ENCODE measurements at places on chromosomes 7 and 10.

DNA sequence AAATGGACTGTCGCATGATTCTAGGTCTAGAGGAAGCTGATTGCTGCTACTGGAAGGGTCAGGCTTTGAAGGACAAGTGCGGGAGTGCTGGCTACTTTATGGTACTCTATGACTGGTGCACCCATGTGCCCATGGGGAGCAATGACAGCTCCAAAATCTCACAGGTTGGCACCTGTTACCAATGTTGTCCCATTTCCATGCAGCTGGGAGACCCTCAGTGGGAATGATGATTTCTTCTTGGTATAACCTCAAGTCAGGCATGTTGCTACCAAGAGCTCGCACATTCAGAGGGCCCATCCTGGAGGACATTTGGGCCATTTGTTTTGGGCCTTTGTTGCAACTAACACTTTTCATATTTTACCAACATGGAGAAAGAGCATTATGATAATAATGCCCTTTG is 174.4 kb downstream of the PRKCQ start:
- no peak for DNase-seq

DNA sequence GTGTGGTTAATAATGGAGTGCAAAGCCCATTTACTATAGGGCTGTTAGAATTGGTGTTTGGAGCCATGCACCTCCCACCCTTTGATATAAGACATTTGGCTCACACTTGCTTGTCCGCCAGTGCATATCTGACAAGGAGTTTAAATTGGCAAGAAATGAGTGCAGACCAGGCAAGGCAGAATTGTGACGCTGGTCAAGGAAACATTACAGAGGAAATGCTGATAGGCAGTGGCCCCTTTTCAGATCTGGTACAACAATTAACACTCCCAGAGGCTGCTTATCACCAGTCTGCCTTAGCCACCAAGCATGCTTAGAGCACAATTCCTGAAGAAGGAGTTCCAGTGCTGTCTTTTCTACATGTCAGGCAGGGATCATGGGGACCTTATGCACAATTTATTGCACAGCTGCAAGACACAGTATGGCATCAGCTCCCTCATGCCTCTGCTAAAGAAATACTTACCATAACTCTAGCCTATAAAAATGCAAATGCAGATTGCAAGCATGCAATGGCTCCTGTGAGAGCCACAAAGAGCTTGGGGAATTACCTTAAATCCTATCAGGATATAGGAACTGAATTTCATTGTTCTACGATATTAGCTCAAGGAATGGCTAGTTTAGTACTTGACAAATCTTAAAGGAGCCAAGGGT is 35.2 kb downstream of the OR13A1 start:
- no peak for DNase-seq

GRCh38 chr10:112637901-112638300 is 190.9 kb downstream of the VTI1A start:
- no peak for DNase-seq

DNA sequence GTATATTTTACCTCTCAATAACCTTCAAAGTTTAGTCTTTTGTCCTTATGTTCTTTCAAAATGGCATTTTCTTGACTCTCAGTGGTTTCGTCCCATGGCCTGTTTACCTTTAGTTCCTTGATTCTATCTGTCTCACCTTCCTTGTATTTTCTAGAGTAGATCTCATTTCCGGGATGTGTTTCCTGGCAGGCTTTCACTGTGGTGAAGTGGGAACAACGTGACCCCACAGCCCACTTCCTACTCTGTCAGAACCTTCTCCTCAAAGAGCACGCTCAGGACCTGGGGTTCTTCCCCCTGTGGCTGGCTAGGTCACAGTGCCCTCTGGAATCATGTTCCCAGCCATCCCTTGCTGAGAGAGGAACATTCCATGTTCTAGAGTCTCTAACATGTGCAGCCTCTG is 129.9 kb upstream of the ZNF32 start:
- DNase-seq: no peak

- DNase-seq: no peak
These were observed 50.7 kb downstream of the LMBR1 start for GRCh38 chr7:156842317-156842716.

- DNase-seq: no peak
These were observed 910 bp downstream of the ARHGAP19 start for GRCh38 chr10:97291357-97292096.

- DNase-seq: peak; percentile 61
These were observed 8.0 kb downstream of the PSD start for GRCh38 chr10:102410429-102411073.

- DNase-seq: no peak
These were observed 15.5 kb upstream of the ICA1 start for GRCh38 chr7:8277394-8277982.

DNA sequence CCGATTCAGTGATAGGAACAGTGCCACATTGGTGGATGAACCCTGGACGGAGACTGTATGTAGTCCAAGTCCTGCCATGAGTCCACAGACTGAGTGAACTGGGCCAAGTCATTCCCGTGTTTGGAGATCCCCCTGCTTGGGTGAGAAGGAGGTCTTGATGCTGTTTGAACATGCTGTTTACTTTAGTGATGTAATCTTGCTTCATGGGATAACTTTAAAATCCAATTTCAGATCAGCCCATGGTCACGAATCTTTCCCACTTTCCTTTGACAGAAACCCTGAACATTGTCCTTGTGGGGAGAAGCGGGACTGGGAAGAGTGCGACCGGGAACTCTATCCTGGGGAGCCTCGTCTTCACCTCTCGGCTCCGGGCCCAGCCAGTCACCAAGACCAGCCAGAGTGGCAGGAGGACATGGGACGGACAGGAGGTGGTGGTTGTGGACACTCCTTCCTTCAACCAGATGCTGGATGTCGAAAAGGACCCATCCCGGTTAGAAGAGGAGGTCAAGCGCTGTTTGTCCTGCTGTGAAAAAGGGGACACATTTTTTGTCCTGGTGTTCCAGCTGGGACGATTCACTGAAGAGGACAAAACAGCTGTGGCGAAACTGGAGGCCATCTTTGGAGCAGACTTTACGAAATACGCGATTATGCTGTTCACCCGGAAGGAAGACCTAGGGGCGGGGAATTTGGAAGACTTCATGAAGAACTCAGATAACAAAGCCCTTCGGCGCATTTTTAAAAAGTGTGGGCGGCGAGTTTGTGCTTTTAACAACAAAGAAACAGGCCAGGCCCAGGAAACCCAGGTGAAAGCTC is 26.6 kb downstream of the GIMAP8 start:
- DNase-seq: no peak

- DNase-seq: no peak
These were observed 145.3 kb upstream of the FRMD4A start for GRCh38 chr10:14476006-14476405.

DNA sequence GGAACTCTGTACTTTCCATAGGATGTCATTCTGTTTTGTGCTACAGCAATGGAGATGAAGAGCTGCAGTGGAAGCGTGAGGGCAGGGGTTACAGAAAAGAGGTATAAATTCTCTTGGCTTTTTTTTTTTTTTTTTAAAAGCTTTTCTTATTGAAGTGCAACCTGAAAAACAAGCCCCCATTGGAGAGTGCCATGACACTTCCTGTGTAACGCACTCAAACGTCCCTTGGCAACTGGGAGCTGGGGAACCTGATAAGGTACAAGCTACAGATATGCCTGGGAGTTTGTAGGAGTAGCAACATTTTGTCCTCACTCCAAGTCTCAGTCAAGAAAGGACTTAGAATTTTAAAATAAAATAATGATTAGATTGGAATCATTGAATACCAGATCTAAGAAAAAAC is 512.1 kb downstream of the RPS24 start:
- DNase-seq: no peak

- no peak for DNase-seq
These were observed 50.8 kb downstream of the RHOBTB1 start for GRCh38 chr10:60893231-60893630.

DNA sequence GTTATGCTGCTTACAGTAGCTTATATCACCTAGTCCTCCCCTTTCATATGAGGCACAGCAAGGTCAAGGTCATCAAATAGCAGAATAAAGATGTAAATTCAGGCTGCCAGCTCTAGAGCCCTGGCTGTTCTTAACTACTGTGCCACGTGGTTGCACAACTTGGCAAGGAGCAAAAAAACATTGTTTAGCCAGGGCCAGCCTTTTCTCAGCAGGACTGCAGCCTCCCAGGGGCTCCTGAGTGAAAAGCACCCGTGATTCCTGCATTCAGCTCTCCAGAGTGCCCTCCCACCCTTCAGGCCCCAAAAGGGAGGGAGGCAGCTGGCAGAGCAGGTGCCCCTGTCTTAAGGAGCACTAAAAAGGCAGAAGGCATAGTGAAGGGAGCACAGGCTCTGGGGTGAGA is 31.8 kb upstream of the TM9SF3 start:
- no peak for DNase-seq

- no peak for DNase-seq
These were observed 8.3 kb downstream of the NOD1 start for GRCh38 chr7:30470163-30470770.

DNA sequence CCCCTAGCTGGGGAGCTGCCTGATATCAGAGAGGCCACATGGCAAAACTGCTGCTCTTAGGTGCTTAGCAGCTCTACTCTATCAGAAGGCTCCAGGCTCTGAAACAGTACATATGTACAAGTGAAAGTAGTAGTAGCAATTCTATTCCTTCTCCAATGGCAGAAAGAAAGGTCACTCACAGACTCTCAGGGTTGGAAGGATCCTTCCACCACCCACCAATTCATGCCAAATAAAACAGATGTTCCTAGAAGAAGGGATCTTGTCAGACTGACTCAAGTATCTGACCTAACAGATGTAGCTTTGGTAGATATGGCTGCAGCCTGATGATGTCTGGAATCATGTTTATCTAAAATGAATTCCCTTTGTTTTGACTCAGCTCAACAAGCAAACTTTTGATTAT is 8.0 kb upstream of the ALDH18A1 start:
- DNase-seq: no peak

DNA sequence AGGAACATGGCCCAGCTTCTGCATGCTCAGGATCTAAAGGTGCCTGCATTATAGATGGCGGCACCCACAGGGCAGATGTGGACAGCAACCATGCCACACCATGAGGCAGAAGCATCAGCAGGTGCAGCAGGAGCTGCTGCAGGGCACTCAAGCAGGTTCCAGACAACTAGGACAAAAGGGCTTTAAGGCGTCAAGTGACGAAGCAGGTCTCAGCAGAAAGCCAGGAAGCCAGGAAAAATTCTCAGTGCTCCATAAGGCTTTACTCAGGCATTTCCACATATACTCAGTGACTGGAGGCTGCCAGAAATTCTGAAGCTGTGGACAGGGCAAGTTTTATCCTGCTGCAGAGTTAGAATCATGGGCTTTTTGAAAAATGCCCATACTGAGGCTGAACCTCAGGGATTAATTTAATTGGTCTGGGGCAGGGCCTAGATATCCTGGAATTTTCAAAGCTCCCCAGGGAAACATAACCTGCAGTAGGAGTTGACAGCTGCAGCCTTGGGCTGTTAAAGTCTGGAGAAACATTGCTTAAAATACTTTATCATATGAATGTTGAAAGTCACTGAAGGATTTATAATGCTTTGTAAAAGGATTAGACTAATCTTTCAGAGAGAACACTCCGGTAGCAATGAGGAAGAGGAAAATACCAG is 68.1 kb upstream of the RNF148 start:
- DNase-seq: no peak

DNA sequence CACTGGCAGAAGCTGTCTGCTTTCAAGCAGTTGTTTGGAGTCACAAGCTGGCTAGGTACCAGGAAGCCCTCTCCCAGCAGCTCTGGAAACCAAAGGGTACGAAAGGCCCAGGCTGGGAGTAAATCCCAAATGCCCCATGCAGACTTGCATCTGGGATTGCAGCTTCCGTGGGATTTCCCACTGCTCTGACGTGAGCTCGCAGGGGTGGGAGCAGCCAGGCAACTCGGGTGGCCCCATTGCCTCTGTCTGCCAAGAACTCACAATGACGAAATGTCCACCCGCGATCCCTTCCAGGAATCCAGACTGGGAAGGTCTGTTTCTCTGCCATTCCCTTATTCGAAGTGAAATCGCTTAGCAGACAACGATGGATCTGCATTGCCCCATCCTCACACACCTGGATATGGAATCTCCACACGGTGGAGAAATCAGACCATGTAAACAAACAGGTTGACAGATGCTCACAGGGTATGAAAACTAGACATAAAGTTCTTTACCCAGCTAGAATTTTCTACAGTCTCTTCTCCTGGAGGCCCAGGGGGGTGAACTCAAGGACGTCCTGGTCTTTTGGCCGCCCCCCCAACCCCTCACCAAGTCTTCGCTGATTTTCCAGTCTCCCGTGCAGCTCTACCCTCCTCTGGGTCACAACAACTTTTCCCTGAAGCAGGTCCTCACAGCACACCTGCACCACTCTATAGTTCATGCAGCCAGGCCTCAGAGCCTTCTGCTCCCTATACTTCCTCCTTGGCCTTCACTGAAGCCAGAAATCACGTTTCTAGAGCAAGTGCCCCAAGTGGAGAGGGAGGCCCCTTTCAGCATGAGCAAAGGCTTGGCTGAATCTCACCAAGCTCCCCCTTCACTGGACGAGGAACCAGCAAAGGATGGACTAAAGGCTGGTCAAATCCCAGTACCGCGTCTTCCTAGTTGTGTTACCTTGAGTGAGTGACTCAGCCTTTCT is 20.0 kb downstream of the SH3PXD2A start:
- no peak for DNase-seq

GRCh38 chr10:89134963-89135362 is 72.2 kb downstream of the CH25H start:
- no peak for DNase-seq

DNA sequence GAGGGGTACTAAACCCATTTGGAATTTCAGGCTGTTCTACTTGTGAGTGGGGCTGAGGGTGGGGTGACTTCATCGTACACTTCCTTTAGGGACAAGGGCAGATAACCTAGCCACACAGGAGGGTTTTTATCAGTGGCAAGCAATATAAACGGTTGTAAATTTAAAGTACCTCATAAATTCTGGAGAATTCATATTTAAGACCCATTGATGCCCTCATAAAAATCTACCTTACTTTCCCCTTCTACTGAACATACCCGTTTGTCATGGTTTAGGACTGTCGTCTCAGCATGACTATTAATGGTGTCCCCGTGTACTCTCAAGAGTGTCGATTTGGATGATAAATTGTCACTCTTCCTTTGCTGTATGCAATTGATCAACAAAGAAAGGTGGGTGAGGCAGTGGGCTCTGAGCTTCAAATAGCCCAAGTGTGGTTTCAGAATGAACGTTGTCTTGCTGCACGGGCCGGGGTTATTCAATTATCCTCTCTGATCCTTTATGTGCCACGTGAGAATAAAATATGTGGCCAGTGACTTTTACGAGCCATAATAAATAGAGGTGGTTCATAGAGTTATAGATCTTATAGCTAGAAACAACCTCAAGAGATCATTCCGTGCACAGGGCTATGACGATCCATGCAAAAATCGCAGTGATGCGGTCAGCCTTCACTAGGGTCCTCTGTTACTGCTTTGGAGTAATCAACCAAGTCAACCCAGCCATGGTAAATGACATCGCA is 82.2 kb downstream of the FAM107B start:
- DNase-seq: no peak

DNA sequence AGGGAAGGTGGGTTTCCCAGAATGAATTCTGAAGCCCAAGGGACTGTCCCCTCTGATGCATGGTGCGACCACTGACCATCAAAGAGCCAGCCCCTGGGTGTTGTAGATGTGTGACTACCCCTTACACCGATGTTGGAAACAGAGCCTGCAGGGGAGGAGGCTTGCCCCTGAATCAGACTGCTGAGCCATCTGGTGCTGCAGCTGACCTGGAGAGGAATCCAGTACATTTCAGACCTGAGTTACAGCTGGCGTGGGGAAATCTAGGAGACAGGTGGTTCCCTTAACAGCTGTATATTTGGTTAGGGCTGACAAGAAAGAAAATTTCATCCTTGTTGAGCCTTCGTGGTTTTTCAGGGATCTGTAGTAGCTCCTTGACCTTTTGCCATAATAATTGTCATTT is 195.5 kb downstream of the CELF2 start:
- no peak for DNase-seq

Data from stimulated activated CD4-positive, alpha-beta T cell treated with anti-CD3 and anti-CD28 coated beads, Interleukin-15, amount 100 ng/mL, for 1 hour (primary cell).